Esophagus squamous epithelium (tissue), 5 donors: ENCODE measurements at places on chromosomes 13 and 19.

GRCh38 chr19:39987167-39987566 is 9.7 kb upstream of the ZNF546 start:
- DNase-seq: no peak

DNA sequence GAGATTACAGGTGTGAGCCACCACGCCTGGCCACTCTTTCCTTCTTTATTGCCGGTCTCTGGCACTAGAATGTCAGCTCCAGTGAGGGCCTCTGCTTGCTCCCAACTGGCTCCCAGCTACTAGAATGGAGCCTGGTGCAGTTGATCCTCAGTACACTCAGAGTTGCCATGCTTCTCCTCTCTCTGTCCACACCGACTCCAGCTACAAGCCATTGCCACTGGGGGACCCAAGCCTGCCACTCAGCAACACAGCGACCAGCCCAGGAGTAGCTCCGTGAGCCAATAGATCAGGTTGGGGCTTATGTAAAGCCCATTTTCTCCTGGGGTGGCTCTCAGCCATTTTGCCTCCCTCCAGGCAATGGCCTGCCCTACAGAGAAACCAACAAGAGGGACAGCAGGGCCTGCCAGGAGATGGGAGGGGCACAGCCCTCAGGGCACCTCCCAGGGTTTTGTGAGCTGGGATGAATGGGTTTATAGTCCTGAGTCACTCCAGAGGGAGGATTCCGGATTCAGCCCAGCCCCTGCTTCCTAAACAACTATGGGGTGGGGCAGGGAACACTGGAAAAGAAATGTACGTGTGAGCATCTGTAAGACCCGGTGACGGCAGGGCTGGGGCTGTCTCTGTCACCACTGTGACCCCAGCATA is 36.5 kb downstream of the OPA3 start:
- no peak for DNase-seq

DNA sequence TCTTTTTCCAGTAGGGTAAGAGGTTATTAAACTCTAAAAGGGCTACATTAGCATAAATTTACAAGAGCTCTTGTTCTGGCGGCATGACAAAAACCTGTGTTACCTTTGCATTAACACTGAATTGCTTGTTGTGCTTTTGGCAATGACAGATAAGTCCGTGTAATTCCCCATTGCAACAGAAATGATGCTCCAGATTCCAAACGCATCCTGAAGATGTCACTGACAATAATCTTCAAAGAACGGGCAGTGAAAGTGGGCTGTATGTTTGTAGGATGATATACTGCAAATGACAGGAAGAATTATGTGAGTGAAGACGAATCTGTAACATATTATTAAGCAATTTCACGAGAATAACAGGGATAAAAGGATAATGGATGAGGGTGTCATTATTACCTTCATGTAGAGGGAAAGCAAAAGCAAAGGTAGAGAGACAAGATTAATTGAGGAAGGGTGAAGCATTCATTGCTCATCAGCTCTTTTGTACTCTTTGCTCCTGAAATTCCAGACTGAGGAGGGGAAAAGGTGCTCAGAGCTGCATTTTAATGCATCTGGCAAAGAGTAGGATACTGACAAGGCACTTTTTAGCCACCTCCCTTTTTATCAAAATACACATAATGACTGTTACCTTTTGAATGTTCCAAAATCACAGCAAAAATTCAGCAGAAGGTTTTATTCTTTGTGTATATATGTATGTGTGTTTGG is 38.5 kb upstream of the MAB21L1 start:
- no peak for DNase-seq

- no peak for DNase-seq
Observed at GRCh38 chr13:25171517-25172302, at the start of gene AMER2. AMER2 (minus strand) TSS chr13:25172288; CDS start chr13:25171619, 669 bp downstream.

GRCh38 chr19:48403606-48404005 is 10.1 kb downstream of the GRIN2D start:
- no peak for DNase-seq

- DNase-seq: no peak
Observed at GRCh38 chr13:109396266-109396665, 390.1 kb downstream of the IRS2 start.
